ENCODE measurements at places on chromosomes 5 and 9.
A peak's percentile ranks its signal among the peaks of the same experiment; 100 is the strongest.

DNA sequence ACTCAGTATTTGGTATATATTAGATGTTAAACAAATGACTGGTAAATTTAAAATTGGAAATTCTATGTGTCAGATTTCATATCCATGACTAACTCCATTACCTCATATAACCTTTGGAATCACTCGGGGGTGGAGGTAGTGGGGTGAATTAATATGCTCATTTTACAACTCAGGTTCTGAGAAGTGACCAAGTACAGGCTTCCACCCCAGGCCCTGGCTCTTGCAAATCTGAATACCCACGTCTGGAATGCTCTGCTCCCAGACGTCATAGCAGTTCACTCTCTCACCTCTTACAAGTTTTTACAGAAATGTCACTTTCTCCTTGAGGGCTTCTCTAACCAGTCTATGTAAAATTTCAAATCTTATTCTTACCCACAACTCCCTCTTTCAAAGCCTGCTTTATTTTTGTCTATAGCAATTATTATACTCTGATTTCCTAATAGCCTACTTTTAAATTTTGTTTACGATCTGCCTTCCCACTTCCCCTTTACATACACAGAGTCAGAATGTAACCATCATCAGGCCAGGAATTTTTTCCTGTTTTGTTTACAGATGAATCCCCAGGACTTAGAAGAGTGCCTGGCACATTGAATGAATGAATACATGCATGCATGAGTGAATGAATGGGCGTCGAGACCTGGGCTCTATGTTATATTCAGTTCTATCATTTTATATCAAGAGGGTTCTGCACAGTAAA is 134.1 kb upstream of the IFNE start:
- DNase-seq = peak; percentile 98

DNA sequence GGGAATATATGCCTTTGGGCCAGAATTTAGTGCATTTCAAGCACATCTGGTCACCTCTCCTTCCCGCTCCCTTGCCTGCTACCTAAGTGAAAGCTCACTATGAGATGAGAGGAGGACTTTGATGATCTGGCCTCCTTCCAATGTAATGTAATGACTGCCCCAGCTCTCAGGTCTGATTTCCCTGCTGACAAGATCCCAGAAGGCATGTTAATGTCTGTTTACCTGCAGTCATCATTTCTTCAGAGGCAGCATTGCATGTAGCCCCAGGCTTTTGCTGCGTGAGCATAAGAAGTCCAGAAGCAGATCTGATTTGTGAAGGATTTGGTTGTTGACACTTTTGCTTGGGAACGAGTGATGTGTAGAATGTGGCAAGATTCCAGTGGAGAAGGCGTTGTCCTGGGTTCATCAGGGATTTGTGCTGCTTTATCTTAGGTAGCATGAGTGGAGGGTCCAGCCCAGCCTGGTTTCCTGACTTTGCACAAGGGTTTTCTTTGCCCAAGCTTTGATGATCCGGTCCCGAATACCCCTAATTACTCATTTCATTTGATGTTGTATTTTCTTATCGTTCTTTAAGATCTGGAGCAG is 192.7 kb downstream of the GOLPH3 start:
- DNase-seq = no peak

DNA sequence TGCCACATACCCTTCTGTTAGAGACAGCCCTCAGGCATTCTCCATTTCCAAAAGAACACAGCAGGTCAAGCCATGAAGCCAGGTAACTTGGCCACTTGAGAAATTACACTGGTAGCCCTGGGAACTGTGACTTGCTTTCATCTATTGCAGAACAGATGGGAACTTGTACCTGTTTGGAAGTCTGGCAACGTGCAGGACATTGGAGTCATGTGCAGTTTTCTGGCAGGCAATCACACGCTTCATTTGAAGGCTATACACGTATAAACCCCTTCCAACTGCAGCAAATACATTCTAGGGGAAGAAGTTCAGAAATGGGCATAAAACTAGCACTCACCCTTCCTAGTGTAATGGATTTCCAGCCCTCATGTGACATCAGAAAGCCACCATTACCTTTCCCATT is 54.0 kb downstream of the WDR41 start:
- DNase-seq = no peak

DNA sequence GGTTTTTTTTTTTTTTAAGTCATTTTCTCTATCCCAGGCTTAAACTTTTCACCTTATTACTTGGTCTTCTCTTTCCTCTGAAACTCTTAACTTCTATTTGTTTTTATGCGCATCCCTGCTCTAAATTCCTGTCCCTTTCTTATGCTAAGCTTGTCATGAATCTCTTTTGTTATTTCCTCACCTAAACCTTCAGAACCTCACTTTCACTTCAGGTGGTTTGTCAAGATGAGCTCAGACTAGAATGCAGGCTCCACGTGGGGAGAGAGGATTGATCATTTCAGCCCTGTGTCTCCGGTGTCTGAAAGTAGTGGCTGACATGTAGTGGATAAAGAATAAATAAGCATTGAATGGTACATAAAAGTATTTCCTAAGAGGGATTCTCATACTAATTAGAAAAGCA is 63.6 kb downstream of the ANXA1 start:
- no peak for DNase-seq

DNA sequence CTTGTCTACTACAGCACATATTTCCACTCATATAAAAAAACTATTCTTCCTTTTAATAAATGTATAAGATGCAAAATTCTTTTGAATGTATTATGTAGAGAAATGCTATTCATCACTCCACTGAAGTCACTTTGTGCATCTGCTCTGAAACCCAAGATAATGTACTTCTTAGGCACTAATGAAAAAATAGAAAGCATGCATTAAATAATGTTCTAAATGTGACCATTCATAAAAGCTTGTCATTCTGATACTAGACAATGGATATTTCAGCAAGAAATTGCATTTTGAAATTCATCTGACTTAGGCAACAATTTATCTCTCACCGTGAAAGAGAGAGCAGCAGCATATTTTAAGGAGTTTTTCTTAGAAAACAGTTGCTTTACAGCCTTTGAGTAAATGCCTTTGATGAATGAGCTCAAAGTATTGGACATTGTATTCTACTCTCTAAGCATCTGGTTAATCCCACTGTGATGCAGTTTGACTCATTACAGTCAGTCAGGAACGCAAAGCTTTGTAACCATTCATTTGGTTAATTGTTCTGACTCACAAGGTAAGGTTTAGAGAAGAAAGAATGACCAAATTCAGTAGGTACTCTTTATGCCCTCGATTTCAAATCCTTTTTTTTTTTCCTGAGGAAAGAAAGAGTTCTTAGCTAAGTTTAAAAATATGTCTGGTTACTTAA is 2233.8 kb upstream of the C9orf72 start:
- peak; percentile 64 for DNase-seq

DNA sequence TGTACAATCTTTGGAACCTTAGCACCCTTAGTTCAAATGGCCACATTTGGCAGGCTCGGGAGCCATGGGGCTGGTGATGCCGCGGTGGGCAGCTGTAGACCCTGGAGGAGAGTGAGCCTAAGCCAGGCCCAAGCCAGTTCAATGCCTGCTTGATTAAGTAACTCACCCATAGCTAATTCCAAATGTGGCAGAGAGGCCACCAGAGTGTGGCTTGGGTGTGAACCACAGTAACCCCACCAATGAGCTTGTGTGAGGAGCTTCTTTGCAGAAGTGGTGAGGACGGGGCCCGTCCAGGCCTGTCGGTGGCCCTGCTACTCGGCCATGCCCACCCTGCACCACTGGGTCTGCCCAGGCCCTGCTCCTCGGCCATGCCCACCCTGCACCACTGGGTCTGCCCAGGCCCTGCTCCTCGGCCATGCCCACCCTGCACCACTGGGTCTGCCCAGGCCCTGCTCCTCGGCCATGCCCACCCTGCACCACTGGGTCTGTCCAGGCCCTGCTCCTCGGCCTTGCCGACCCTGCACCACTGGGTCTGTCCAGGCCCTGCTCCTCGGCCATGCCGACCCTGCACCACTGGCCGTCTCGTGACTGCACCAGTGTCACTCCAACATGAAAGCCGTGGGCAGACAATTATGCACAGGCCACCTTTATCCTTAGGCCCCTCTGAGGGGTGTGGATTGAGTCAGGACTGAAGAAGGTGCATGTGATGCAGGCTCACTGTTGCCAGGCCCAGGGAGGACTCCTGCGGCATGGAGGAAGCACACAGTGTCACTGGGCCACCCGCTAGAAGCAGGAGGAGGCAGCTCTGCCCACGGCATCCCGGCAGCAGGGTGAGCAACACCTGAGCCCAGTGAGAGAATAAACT is 75.4 kb downstream of the MRPL36 start:
- no peak for DNase-seq

GRCh38 chr5:67880876-67881275 is 334.7 kb upstream of the PIK3R1 start:
- DNase-seq = peak; percentile 7

GRCh38 chr9:136099542-136099941 is 4.5 kb upstream of the NACC2 start:
- DNase-seq = no peak

GRCh38 chr5:89932771-89933181 is 476.8 kb downstream of the CETN3 start:
- DNase-seq = no peak
